ENCODE measurements at places on chromosomes 7 and 10.

- no peak for DNase-seq
Measured at GRCh38 chr10:29922892-29923291, 136.5 kb downstream of the JCAD start.

DNA sequence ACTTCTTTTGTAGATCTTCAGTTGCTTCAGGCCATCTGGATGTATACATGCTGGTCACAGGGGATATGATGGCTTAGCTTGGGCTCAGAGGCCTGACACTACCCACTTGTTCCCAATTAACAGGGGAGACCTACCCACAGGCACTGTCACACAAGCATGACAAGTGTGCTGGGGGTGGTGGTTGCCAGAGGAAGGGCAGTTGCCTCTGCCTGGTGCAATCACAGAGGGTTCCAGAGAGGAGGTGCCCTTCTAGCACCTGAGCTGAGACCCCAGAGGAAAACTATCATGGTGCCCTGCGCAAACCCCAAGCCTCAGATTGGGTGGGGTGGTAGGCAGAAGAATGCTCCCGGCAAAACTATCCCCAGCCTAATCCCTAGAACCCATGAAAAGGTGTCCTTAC, 65.6 kb upstream of the NANOS1 start:
- DNase-seq = no peak

DNA sequence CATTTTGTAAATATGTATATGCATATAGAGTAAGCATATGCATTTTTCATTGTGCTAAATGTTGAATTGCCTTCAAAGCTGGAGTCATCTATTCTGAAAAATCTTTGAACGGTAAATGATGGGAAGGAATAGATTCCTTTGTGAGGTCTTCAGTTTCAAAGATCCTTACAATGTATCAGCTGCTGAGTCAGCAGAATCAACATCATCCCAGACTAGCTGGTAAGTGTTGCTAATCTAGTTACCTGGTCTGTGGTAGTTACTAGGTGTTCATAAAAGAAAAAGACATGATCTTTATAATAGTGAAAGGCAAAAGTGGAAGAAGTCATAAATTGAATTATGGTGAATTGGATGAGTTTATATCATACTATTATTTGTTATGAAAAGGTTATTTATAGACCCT, 10.6 kb upstream of the STAM start:
- DNase-seq = no peak

DNA sequence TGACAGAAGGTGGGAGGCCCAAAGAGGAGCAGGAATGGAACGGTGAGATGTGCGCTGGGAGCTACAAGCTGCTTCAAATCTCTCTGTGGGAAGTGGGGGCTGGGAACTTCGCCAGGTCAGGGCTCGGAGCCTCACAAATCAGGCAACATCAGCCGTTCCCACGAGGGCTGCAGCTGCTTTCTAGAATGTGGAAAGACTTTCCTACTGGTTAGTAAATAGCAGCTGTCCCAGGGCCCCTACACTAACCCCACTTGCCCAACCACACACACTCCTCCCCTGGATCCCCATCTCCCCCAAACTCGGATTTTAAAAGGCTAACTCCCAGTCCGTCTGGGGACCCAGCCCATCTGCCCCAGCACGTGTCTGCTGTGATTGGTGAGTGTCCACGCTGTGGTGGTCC, 40.6 kb upstream of the PITRM1 start:
- DNase-seq = no peak

GRCh38 chr10:125624800-125625199, 58.2 kb downstream of the TEX36 start:
- no peak for DNase-seq

- no peak for DNase-seq
Measured at GRCh38 chr7:1531263-1531978, 919 bp downstream of the MAFK start.

GRCh38 chr7:73343671-73344380, 15.9 kb downstream of the FKBP6 start:
- DNase-seq = no peak

DNA sequence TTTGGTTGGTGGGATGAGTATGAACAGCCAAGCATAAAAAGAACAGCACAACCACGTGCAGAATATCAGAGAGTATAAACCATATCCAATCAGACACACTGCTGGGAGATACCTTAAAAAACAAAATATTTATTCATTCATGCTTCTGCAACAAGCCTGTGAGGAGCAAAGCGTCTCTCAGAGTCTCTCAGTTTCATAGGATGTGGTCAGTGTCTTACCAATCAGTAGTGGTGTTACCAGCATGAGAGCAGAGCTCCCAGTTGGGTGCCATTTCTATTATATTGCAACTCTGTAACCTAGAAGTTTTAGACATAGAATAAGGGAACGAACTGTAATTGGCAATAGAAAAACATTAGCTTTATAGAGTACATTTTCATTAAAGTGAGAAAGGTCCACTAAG, 445.9 kb upstream of the LRRN3 start:
- DNase-seq = no peak

- DNase-seq = no peak
Measured at GRCh38 chr7:19327018-19327417, 181.8 kb upstream of the FERD3L start.

DNA sequence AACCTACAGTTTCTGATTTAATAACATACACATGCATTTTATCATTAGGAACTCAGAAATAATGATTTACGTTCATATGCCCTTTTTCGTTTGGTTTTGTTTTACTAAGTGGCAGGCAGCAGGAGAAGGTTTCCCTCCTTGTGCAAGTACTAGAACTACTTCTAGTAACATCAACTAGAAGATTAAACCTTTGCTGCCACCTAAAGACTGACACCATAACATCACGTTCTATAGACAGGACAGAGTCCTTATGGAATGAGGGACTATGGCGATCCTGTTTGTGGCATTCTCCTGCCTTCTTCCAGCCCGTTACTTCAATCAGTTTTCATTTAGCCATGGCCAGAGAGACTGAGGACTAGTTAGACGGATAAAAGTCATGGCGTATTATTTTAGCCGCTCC, 53.2 kb downstream of the GAD2 start:
- peak; percentile 24 for DNase-seq

DNA sequence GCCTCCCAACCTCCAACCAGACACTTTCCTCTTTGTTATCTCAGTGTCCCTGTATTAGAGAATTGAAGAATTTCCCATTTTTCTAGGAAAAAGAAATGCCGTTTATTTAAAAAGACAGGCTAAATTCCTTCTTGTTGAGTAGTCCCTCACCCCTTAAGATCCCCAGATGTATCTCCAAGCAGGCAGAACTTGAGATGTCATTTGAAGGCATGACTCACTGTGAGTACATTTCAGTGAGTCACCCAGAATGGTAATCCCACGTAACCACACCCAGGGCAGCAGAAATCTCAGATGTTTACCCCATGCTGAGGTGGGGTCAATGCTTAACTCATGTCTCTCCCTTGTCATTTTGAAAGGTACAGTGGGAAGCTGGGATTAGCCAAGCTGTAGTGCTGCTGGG, 4.4 kb downstream of the ZNF655 start:
- DNase-seq = no peak

DNA sequence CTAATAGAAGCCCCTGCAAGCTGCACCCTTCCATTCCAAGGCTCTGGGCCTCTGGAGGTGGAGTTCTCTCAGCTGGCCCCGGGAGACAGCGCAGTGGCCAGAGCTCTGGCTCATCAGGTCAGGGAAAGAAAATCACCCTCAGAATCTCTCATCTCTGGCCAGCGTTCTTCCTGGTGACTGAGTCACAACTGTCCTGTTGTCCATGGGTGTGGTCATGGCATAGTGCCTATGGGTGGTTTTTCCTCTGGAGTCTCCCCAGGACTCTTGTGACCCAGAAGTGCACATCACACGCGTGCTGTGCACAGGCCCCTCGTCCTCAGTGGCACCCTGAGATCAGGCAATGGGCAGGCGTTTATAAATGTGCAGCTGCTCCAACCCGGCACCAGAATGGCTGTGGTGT, 27.4 kb upstream of the FXYD4 start:
- DNase-seq = no peak

DNA sequence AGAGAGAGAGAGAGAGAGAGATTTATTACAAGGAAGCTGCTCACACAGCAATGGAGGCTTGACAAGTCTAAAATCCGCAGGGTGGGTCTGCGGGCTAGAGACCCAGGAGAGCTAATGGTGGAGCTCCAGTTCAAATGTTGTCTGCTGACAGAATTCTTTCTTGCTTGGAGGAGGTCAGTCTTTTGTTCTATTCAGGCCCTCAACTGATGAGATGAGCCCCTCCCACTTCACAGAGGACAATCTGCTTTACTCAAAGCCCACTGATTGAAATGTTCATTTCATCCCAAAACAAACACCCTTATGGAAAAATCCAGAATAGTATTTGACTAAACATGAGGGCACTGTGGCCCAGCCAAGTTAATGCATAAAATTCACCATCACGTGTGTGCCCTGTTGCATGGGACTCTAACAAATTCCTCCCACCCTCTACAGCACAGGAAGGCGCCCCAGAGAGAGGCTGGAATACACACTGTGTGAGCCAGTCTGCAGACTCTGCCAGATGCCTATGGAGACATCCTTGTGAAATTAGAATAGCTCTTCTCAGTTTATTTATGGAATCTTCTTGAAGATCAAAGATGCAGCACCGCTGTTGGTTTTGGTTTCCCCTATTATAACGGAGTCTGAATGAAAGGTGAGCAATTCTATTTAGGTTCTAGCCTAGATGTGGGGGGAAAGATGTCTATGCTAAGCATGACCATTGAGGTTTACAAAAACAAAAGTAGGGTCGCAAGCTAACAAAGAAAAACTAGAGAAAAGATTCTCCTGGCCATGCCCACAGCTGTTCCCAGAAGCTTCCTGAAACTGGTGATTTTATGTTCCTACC, 123.0 kb upstream of the SFMBT2 start:
- DNase-seq = no peak

DNA sequence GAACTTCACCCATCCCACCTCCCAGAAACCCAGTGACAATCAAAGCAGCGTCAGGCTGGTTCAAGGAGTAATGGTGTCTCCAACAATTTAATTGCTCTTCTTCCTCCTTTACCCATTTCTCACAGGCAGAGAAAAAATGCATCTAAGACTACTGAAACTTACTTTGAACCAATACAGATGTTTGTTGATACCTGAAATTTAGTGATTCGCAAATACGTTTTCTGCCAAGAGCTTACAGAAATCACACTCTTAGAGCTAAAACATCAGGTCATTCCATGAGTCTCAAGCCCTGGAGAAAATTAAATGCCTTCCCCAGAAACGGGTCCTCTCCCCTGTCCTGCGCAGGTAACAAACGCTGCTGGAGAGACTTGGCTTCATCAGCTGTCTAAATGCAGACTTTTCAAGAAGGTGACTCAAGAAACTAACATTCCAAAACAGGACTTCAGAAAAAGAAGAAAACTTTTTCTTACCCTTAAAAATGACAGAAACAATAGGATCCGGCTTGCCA, 443 bp downstream of the MYOF start:
- DNase-seq = no peak

GRCh38 chr10:82252081-82252480, 377.1 kb downstream of the NRG3 start:
- no peak for DNase-seq

DNA sequence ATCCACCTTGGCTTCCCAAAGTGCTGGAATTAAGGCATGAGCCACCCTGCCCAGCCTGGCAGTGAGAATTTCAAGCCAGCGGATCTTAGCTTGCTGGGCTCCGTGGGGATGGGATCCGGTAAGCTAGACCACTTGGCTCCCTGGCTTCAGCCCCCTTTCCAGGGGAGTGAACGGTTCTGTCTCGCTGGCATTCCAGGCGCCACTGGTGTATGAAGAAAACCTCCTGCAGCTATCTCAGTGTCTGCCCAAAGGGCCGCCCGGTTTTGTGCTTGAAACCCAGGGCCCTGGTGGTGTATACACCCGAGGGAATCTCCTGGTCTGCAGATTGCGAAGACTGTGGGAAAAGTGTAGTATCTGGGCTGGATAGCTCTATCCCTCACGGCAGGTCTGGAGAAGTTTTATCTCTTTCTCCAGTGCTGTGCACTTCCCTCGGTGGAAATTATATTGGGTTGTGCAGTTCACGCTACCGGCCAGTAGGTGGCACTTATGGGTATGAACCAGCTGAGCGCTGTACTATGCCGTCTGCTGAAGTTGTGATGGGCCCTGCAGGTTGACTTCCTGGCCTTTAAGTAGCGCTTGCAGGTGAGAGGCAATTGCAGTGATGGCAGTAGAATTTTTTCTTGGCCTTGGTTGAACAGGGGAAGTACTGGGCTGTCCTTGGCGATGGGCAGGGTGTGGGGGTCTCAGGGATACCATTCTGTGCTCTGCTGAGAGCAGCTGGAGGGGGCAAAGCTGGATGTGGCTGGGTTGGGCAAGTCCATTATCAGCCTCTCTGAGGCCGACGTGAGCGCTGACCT, 138.0 kb upstream of the MTPN start:
- DNase-seq = peak; percentile 19

DNA sequence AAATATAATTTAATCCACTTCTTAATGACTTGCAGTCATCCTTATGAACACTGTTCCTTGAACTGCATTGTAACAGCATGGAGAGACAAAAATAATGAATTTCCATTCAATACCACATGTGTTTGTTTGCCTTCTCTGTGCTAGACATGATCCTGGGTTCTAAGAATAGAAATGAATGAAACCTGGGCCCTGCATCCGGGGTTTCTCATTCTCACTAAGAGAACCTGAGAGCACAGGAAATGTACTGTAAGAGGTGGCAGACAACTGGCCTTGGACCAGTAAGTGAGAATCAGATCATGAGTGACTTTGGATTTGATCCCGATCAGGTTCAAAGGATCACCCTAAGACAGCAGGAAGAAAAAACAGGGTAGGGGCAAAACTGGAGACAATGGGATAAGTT, 37.2 kb upstream of the CUL1 start:
- DNase-seq = no peak

Data from D721Med (cell line).